LHCN-M2 (cell line): ENCODE measurements at places on chromosomes 7 and 10.

GRCh38 chr7:77565917-77566316 is 28.8 kb downstream of the PTPN12 start:
- peak; percentile 76 for DNase-seq

DNA sequence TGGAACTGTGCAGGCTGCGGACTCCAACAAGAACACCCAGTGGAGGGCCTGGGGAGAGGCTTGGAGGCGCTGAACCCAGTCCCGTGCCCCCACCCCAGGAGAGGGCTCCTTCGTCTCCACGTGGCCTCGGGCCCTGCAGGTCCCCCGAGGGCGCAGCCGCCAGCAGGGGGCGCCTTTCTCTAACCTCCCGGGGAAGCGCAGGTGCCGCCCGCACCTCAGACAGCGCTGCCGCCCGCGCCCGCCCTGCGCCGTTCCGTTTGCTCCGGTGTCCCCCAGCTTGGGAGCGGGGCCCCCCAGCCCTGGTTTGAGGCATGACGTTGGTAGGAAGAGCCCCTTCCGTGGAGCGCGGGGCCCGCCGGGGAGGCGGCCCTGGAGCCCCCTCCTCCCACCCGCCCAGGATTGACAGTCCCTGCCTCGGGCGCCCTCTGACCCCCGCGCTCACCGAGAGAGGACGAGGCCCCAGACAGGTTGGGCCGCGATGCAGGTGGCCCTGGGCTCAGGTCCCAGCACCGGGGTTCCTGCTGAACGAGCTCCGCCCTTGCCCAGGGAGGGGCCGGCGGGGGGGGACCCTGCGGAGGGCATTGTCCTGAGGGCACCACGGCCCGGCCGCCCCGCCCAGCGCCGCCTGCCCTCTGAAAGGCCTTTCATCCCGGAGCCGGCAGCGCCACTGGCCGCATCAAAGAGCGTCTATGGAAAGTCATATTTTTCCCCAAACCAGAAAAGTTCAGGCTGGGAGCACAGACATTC is 42.8 kb downstream of the FOXL3 start:
- peak; percentile 46 for DNase-seq

- no peak for DNase-seq
Observed at GRCh38 chr7:74013539-74014272, 14.3 kb upstream of the ELN start.

DNA sequence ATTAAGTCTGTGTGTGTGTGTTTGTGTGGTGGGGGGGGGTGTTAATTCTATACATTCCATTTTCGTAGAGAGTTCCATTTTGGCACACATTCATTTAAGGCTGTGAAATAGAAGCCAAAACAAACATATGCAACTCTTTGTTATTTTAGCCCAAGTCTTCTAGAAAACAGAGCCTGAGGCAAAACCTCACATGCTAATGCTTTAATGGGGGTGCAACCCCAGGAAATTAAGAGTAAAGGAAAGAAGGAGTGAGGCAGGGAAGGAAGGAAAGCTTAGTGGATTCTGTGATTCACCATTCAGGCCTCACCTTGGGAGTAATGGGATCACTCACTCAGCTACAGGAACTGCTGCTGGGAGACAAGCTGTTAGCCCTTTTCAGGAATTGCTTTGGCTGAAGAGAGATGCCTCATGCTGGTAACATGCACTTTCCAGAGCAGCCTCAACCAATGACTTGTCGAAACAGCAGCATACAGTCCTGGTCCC is 73.0 kb upstream of the CTTNBP2 start:
- no peak for DNase-seq

GRCh38 chr10:131429942-131430341 is 118.4 kb upstream of the TCERG1L start:
- no peak for DNase-seq

GRCh38 chr7:132755538-132756483 is 179.5 kb upstream of the PLXNA4 start:
- DNase-seq: peak; percentile 70

GRCh38 chr7:25559581-25560367 is 331.5 kb upstream of the NPVF start:
- no peak for DNase-seq

DNA sequence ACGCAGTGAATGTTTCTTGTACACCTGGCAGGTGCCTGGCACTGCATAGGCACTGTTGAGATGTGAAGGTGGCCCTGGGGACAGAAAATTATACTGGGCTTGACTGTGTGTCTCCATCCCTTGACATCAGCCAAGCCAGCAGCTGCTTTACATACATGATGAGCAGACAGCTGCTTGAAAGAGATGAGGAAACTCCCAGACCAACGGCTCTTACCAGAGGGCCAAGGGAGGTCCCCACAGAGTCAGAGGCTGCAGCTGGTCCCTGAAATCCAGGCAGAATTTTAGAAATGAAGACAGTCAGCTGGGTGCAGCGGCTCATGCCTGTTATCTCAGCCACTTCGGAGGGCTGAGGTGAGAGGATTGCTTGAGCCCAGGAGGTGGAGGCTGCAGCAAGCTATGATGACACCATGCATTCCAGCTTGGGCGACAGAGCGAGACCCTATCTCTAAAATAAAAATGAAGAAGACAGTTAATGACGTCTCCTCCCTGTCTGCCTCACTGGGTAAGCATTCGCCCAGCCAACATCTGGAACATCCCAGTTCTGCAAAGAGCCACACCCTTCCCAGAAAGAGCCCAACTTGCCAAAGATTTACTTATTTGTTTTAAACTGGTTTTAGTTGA is 17.6 kb downstream of the LIMK1 start:
- DNase-seq: peak; percentile 94

DNA sequence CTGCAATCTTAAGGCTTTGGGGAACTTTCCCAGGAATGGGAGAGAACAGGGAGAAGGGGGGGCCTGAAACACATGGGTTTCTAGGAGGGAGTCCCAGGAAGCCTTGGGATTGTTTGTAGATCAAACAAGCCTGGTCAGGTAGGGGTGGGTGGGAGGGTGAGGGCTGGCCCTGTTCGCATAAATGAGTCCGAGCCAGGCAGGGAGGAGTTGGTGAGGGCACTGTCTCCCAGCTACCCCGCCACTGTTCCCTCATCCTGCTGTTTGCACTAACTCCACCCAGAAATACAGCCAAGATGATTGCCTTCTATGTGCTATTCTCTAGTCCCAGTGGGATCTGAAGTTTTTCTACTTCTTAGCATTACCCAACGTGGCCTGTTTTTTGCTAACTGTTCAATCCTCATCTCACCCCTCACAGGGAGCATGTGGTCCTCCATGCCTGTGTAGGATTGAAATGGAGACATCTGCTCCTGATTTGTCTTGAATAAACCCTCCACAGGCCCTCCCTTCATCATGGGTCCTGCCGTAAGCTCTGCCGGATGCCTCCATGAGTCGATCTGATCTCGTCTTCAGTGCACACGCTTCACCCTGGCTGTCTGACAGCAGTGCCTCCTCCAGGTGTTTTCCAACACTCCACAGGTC is 257.0 kb downstream of the COBL start:
- DNase-seq: no peak

- DNase-seq: no peak
Observed at GRCh38 chr7:3312583-3312982, 11.5 kb downstream of the SDK1 start.

DNA sequence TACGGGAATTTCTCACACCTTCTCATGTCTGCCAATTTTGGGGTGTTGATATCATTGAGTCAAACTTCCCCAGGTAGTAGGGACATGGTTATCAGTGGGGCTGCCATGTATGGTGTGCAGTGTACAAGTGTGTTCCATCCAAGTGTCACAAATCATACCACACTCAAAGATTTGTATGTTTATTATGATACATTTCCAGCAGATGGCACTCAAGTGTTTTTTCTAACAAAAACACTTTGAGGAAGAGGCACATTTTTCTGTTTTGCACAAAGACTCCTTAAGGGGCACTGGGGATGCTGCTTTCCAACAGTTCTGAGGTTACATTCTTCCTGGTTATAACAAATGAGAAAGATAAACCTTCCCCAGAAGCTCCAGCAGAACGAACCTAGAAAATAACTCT is 414.5 kb downstream of the REEP3 start:
- DNase-seq: peak; percentile 11

- no peak for DNase-seq
Observed at GRCh38 chr10:27743012-27743876, 2.4 kb downstream of the MKX start.

DNA sequence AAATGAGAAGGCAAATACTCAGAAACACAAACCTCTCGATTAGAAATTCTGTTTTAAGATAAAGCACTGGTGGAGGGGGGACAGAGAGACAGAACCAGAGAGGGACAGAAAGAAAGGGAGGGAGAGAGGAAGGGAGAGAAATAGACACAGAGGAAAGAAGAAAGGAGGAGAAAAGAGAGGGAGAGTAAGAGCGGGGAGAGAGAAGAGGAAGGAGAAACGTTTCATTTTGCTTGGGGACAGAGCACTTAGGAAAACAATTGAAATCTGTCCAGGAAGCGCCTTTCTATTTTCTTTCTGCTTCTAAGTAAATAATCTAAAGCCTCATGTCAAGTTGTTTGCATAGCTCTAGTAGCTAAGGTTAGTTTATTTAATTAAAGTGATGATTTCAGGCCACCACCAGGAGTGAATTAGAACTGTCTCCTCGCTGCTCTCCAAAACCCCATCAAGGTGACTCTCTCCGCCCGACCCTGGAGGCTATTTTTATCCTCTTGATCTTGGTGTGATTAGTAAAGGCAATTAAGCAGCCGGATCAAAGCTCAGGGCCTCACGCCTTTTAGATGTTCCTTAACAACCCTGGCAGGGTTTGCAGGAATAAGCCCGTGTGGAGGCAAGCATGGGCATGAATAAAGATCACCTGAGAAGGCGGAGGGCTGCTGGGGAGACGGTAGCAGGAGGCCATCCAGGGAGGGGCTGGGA is 73.4 kb upstream of the INSIG1 start:
- DNase-seq: no peak

- no peak for DNase-seq
Observed at GRCh38 chr10:3766046-3766756, 18.8 kb downstream of the KLF6 start.

DNA sequence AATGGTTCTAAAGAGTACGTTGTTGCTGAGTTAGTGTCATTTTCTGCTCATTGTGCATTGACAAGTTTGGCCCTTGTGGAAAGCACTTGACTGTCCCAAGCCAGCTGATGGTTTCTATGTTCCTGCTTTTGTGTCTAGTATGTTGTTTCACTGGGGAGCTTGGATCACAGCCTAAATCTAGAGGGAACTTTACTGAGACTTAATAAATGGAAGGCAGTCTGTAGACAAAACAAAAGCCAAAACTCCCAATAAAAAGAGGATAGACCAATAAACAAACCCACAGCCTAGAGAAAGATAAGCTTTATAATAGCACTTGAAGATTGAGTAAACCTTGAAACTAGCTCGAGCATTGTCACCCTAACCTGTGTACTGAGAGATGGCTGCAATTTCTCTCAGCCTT is 196.8 kb downstream of the ADRA2A start:
- no peak for DNase-seq

- no peak for DNase-seq
Observed at GRCh38 chr10:76209135-76209534, 777.7 kb downstream of the LRMDA start.

- peak; percentile 91 for DNase-seq
Observed at GRCh38 chr10:97765201-97765600, 6.6 kb downstream of the SFRP5 start.

DNA sequence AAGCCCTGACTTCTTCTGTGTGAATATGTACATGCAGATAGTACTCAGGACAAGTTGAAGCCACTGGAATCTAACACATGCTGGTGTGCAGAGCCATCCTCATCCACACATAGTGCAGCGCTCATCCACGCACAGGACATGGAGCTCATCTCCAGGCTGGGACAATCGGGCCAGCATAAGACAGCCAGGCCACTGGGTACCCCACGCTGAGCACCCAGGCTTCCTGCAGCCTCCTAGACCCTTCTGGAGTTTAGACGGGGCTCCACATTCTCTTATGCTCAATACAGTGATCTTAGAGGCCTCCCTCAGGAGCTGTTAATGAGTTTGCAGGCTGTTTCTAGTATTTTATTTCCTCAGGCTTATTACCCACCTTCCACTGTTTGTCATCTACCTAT is 238.9 kb downstream of the TNS3 start:
- no peak for DNase-seq

GRCh38 chr10:21479570-21480315 is 45.7 kb downstream of the SKIDA1 start:
- DNase-seq: no peak

DNA sequence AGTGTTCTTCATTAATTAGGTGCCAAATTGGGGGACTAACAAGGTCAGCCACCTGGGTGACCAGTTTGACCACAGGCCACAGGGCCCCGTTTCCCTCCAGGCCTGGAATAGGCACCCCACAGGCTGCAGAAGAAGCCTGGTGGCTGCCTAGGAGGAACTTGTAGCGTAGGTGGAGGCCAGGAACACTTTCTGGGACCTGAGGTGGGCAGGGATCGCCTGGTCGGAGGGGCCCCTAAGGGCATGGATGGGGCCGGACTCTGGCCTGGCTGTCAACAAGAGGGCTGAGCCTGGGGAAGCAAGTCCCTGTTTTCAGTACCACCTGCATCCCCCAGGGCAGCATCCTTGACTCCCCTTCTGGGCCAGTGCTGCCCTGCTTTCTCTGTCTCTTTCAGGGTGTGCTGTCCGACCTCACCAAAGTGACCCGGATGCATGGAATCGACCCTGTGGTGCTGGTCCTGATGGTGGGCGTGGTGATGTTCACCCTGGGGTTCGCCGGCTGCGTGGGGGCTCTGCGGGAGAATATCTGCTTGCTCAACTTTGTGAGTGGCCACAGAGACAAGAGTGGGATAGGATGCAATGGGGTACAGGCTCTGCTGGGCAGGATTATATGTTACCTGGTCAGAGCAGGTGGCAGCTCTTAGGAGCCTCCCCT is 30.7 kb upstream of the SH2D4B start:
- no peak for DNase-seq

GRCh38 chr7:38630720-38631673 is at the start of gene AMPH:
Gene AMPH, minus strand, starts transcription at chr7:38631373. Its CDS starts 22 bp downstream, at chr7:38631351.
- DNase-seq: no peak

DNA sequence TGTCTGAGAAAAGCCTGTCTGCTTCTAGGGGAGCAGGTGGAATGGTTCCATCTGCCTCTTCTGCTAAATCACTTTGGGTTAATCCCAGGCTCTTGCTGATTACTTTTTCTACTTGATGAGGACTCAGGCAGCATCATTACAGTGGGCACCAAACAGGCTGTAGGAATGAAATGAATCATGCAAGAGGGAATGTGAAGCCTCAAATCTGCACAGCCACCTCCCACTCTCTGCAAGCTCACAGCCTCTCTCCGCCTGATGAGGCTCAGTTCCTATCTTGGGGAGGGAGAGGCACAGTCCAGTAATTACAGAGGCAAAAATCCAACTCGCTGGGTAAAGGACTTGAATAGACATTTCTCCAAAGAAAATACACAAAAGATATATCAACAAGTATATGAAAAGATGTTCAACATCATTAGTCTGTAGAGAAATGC is 34.0 kb downstream of the HSPA12A start:
- peak; percentile 30 for DNase-seq

GRCh38 chr10:79482304-79482703 is 30.0 kb upstream of the EIF5AL1 start:
- no peak for DNase-seq

- peak; percentile 45 for DNase-seq
Observed at GRCh38 chr10:123043409-123043925, 34.7 kb downstream of the ACADSB start.

- DNase-seq: no peak
Observed at GRCh38 chr10:78397786-78398185, 364.1 kb downstream of the RPS24 start.

- peak; percentile 70 for DNase-seq
Observed at GRCh38 chr10:126972635-126973414, 67.6 kb downstream of the DOCK1 start.

- no peak for DNase-seq
Observed at GRCh38 chr10:5620223-5620721, 46.1 kb downstream of the ASB13 start.
